ENCODE measurements at places on chromosomes 12 and 14.

GRCh38 chr12:122028165-122028904 is 6.7 kb downstream of the BCL7A start:
- no peak for DNase-seq

DNA sequence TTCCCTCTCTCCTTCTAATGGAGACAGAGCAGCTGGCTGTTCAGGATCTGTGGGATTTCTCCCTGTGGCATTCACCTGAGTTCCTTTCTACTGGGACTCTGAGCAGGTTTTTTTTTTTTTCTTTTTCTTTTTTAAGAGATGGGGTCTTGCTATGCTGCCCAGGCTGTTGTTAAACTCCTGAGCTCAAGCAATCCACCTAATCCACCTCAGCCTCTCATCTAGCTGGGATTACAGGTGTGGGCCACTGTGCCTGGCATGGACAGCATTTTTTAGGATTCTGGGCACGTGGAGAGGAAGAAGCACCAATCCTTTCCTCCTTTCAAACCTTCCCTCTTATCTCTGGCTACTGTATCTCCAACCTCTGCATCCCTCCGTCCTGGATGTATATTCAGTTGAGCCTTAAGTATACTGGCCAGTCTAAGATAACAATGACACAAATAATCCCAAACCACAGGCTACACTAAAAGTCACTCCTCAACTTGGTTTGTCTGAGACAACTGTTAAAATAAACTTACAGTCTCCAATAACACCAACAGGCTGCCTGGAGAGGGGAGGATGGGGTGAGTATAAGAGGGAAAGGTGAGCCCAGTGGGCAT is 16.4 kb upstream of the CELA1 start:
- no peak for DNase-seq

DNA sequence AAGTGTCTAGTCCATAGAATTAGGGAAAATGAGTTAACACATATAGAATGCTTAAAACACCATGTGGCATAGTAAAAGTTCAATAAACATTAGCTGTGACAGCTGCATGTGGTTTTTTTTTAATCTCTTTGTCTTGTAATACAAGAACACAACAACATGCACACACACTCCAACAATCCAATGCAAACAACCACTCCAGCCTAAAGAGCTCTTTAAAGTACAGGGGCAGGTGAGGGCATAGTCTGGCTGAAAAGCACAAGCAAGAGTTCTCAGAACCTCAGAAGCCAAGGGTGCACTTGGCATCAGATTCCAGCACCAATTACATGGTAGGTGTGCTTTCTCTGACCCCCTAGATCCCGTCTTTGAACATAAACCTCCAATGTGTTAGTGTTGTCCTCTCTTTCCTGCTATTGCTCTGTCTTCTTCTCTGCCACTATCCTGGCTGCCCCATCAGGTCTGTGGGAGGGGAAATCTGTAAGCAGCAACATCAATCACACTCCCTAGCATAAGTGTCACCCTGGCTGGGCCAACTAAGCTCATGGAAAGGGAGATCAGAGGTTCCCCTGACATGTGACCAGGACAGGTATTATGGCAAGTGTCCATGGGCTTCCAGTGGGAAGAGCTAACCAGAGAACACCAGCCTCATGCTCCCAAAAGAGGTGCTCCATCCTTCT is 91.0 kb downstream of the SLC8A3 start:
- no peak for DNase-seq

DNA sequence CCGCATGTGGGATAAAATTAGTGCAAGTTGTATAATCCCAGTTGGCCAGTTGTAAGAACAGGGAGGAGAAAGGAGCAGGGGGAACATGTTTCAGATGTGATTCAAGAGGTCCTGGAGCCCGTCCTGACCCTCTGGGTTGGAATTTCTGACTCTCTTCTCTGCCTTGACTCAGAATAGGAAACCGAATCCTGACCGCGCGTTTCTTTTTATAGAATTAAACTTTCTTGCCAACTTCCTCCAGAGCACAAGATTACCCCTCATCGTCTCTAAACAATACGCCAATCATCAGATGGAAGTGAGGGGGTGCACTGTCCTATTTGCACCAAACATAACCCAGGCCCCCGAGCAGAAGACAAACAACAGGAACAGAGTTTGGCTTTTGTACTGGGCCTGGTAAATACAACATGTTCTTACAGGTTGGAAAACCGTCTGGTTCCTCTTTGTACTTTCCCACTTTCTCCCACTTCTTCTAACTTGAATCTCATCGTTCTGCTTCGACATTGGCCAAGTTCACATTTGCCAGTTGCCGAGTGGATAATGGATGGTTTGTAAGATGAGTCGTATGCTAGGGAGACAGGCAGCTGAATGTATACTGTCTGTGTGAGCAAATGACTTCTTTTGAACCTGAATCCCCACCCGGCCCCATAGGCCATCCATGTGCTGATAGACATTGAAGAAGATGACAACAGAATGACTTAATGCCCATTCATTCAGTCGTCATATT is 42.6 kb upstream of the MED13L start:
- no peak for DNase-seq

DNA sequence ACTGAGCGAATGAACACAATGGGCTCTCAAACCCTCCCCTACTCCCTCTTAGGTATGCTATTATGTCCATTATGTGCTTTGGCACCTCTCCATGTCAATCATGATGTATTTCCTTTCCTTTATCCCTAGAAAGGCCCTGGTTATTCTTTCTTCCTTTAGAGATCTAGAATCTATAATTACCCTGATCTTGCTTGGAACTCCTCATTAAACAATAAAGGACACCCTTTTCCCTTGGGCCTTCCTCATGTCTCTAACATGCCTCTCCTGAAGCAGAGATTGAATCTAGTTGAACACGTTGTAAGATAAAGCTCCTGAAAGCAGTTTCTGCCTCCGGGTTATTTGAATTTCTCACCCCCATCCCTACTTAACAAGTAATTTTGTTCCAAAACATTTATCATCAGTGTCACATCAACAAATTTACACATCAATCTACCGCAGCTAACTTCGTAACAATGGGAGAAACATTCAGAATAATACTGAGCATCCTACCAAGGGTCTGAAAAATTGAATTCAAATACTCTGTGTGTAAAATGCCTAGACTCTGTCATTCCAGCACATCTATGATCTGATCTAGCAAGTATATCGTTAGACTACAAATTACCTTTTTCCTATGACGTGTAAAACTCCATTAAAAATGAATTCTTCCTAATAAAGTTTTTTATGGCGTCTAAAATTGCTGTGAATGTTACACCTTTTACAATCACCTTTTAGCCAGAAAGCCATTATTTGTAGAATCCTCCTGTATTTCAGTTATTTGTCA is 5.4 kb downstream of the USP44 start:
- DNase-seq, result no peak

DNA sequence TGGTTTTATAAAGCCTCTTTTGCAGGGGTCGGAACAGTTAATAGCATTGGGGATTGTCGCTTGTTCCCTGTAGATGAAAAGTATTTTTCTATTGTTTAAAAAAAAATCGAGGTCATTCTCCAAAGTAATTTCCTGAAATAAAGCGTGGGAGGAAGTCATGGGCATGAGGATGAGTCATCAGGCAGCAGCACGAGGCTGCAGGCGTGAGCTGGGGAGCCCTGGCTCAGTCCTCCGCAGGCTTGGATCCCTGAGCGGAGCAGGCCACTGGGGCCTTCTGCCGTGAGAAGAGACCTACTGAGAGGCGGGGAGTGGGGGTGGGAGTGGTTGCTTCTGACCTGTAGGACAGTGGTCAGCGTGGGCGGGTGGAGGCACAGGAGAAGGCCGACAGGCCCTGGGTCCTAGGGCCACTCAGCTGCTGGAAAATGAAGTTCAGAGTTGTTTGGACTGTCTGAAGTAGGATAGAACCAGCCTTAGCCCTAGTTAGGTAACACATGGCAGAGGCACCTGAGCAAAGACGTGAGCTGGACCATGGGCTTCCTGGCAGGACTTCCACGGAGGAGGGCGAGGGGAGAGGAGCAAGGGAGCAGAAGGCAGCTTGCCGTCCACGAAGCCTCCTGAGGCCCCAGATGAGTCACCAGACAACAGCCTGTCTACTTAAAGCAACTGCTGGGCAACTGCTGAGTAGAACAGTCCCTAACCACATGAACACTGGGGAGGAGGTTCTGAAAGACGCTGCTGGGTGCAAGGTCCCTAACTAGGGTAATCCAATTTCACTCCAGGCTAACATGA is 21.1 kb upstream of the LGALS3 start:
- no peak for DNase-seq

GRCh38 chr12:124861898-124862676 is 1.6 kb downstream of the SCARB1 start:
- no peak for DNase-seq

DNA sequence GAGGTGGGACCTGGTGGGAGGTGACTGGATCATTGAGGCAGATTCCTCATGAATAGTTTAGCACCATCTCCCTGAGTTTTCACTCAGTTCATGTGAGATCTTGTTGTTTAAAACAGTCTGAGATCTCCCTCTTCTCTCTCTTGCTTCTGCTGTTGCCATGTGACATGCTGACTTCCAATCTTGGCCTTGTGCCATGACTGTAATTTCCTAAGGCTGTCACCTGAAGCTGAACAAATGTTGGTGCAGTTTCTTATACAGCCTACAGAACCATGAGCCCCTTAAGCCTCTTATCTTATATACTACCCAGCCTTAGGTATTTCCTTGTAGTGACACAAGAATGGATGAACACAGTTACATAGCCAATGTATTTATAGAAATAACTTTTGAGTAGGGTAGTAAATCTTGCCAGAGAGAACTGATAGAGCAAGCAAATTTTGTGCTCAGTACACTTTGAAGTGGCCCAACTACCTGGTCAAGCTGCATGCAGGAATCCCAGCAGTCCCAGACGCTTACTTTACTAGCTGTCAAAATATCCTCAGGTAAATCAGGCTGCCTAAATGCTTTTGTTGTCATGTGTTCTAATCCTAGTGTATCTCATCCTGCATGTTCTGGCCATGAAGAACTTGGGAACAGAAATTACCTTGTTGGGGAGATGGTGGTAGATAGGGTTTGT is 445.6 kb upstream of the MIS18BP1 start:
- DNase-seq, result no peak

DNA sequence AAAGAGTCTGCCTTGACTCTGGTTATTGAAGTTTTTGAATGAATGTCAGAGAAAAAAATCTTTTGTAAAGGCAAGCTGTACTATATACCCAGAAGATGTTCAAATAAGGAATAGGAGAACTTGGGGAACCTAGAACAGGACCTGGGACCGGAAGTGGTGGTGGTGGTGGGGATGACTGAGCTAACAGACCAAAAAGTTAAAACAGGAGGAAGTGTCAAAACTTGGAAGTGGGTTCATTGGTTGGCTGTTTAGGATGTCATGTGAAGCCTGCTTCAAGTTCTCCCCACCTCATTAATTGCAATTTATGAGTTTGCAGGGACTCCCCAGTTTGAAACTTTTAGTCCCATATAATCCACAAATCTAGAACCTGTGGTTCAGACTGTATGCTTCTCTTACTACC is 26.2 kb downstream of the PLXNC1 start:
- DNase-seq, result no peak

DNA sequence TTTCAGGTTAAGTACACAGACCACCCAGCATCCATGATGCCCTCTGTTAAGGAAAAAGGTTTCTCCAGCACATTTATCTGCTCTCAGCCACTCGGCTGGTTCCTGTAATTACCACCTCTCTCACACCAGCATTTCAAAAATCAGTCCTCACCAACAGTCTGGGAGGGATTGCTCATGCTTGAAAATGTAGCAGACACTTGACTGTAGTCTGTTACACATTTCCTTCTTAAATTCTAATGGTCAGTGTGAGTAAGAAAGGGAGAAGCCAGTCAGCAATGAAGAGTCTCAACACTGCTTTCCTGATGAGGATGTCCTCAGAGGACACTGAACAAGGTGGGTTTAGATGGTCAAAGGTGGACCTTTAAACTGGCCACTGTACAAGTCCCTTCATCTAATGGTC is 6.0 kb downstream of the ZBTB39 start:
- DNase-seq, result no peak

DNA sequence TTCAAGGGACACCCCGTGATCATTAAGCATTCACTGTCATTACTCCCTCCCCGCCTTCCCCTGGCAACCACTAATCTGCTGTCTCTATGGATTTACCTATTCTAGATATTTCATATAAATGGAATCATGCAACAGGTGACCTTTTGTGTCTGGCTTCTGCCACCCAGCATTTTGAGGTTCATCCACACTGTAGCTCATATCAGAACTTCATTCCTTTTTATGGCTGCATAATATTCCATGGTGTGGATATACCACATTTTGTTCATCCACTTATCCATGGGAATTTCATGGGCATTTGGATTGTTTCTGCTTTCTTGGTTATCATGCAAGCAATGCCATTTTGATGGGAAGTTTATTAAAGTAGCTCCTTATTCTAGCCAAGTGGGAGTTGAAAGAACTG is 184.2 kb upstream of the VASH1 start:
- no peak for DNase-seq

- DNase-seq, result no peak
Observed at GRCh38 chr14:78254911-78255461, 84.8 kb downstream of the NRXN3 start.

DNA sequence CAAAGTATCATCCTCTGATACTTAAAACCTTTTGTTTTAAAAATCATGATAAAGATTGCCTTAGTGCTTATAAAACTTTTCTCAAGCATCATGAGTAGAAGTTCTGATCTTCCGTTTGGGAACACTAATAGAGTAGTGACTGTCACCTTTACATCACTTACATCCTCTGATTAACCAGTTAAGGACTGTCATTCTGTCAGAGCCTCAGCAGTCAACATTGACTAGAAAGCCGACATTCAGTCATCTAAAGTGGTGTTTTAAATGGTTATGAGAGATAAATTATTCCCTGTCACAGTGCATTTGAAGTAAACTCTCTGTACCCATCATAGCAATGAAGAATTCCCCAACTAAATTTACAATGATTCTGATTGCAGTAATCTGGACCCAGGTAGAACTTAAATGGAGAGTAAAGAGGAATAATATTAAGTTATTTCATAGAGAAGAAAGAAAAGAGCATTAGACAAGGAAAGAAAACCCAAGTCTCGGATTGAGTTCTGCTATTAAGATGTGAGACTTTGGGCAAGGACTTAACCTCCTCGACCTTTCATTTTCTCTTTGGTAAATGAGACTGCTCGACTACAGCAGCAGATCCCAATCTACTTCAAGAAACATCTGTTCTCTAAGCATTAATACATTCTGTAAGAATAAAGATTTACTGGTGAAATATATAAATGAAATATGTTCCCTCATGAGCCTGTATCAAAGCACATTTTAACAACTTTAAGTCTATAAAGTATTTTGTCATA is 563.9 kb upstream of the LMO3 start:
- no peak for DNase-seq

DNA sequence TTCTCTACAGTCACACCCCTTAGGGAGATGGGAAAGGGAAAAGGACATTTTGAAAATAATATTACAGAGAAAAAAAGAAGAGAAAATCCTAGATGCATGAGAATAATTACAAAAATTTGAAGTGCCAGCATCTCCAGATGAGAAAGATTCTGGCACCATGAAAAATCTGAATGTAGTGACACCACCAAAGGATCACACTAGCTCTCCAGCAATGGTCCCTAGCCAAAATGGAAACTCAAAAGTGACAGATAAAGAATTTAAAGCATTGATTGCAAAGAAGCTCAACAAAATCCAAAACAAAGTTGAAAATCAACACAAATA is 27.4 kb upstream of the GARIN6 start:
- DNase-seq, result no peak

- DNase-seq, result no peak
Observed at GRCh38 chr12:48810903-48811431, 7.3 kb upstream of the CACNB3 start.

- DNase-seq, result no peak
Observed at GRCh38 chr12:68356060-68356695, 24.0 kb upstream of the MDM1 start.

- no peak for DNase-seq
Observed at GRCh38 chr12:76583301-76583700, 23.7 kb upstream of the OSBPL8 start.

Data from activated CD8-positive, alpha-beta memory T cell treated with anti-CD3 and anti-CD28 coated beads for 1 hour (primary cell).